NCI-H1417 treated with DMSO at 0.1 percent for 48 hours (cell line): ENCODE measurements at places on chromosomes 4 and X.

- no peak for DNase-seq
Measured at GRCh38 chr4:133156096-133156495, 7.0 kb downstream of the PCDH10 start.

DNA sequence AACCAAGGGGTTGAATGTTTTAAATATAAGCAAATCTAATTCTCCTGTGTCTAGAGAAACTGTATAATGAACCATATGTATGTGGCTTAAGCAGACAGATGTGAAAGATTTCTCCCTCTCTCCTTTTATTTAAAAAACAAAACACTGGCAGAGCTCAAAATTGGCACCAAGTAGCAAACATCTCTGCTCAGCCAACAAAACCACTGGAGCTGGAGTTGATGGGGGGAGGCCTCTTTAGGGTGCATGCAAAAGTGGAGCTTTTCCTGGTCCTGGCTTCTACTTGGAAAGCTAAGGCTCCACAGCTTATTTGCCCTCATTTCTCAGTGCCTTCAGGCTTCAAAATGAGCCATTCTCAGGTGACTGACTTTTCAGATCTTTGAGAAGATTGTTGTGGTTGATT is 95.6 kb downstream of the REPS2 start:
- no peak for DNase-seq

- no peak for DNase-seq
Measured at GRCh38 chr4:102453827-102454226, 47.3 kb upstream of the NFKB1 start.

- no peak for DNase-seq
Measured at GRCh38 chrX:9614016-9614415, 149.2 kb downstream of the TBL1X start.

DNA sequence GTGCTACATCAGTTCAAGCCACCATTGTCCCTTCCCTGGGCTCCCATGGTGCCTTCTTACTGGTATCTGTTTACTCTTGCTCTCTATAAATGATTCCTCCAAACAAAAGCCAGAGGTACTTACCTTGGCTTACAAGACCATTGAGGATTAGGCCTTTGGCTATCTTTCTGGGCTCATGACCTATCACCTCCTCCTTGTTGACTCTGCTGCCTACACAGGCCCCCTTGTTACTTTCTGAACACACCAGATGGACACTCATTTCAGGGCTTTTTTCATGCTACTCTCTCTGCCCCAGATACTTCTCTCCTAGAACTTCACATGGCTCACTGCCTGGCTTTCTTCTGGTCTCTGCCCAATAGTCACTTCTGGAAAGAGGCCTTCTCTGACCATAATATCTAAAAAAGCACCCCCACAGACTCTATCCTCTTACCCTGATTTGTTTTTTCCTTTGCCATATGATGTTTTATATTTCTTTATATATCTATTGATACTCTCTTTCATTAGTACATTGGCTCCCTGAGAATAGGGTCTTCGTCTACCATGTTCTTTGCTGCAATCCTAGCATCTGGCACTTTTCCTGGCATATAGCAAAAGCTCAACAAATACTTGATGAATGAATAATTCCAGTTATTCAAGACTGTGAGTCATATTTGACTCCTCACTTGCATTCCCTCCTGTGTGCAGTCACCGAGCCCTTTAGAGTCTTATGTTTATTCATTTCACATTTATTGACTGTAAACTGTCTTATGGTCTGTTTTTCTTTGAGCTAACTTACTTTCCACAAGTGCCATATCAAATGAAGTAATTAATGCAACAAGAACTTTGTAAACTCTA is 27.1 kb upstream of the TAPT1 start:
- no peak for DNase-seq

GRCh38 chr4:5473125-5473524 is 235.2 kb downstream of the EVC2 start:
- DNase-seq: no peak

DNA sequence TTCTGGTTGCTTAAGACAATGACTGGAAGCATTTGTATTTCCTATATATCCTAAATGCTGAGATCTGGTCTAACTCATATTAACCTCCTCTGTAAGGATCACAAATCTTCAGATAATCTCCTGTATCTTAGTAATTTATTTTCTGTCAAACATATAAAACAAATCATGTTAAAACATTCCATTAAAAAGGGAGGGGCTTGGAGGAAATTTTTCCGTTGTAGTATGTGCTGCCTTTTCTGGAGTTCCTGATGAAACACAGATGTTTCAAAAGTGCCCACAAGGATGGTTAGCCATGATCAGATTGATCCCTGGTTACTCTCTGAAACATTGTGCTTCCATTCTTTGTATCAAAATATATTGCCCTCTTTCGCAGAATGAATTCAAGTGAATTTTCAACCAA is 182.1 kb downstream of the TENM3 start:
- no peak for DNase-seq

DNA sequence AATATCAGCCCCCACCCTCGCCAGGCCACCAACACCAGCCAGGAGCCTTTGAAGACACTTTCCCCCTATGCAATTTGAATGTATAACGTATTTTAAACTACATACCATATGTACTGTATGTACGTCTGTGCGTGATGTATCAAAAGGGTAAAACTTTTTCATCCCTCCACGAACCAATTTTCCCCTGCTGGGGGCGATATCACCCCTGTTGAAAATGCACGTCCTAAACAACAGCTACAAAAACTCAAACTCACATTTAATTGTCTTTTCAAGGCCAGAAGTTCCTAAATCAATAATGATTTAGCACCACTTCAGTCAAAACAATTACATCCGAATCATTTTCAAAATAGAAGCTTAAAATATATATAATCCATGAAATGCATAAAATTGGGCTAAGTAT is 1.4 kb downstream of the VEGFD start:
- no peak for DNase-seq

DNA sequence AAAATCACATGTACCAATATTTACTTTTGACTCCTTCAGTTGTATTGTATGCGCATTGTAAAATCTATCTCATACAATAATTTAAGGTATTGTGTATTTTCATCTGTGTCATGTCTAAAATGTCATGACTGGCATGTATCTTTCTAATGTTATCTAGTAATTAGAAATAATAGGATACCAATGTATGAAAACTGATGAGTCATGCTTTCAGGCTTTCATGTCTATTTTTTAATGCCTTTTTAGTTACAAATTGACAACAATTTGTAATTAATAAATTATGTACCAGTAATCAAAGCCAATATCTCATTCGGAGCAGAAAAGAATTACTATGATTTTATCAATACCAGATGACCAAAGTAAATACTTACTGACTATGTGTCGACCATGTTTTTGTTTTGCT is 107.7 kb downstream of the GALNTL6 start:
- no peak for DNase-seq

GRCh38 chrX:105120463-105120862 is 100.0 kb downstream of the TEX13A start:
- no peak for DNase-seq

DNA sequence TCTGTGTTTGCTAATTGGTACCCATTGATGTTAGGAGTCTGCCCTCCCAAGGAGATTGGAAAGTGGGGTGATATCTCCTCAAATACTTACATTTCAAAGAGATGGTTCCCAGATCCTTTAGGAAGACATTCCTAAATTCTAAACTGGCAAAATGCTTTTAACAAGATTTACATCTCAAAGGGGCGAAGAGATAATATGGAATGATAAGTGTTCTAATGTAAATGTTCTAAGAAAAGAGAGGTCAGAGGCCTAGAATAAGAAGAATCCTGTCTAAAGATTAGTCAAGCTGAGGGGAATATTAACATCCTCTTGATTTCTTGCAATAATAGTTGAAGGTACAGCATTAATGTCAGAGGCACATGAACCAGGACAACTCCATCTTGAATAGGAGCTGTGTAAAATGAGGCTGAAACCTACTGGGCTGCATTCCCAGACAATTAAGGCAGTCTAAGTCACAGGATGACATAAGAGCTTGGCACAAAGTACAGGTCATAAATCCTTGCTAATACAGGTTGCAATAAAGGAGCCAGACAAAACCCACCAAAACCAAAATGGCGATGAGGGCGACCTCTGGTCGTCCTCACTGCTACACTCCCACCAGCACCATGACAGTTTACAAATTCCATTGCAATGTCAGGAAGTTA is 2248.1 kb downstream of the ARAP2 start:
- DNase-seq: no peak

DNA sequence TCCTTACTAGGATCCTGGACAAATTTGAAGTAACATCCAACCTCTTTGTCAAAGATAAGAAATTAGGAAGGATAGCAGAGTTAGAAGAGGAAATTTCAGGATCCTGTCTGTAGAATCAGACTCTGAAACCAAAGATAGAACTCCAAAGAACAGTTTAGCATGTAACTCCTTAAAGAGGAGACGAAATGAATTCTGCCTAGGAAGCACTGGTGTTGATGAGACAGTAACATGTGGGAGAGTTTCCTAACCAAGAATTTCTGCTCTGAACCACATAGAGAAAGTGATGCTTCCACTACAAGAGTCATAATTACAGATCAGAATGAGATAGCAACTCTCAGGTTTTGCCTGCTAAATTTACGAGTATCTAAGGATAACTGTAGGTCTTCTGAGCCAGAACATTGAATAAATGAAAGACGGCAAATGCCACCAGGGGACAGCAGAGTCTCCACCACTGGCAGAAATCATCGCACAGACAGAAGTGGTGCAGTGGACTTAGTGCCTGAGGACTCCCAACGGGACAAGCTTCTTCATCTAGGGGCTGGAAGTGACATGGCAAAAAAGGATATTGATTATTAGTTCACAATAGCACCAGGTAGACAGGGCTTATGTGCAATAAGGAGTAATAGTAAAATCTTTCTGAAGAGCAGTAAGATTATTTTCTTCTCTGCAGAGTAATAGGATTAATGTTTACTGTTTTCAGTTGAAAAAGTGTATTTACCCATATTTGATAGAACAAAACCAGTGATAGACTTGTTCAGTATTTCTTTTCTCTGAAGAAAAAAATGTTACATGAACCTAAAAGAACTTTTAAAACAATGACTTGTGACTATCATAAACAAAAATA is 6.7 kb upstream of the PPID start:
- no peak for DNase-seq

DNA sequence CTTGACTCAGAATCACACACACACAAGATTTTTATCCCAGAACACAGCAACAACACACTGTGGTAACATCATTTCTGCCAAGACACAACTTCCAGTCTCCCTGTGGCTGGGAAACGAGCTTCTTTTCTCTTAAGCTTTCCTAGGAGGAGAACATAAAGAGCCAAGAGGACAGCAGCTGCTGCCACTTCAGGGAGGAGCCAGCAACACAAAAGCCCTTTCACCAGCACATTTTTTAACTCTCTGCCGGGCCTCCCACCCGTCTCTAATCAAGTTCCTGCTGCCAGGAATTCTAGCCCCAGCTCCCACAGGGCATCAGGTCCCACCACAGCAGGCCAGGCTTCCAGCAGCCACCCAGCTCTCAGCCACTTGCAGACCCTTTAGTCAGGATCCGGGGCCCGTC is 22.4 kb downstream of the FAT1 start:
- DNase-seq: no peak

- DNase-seq: no peak
Measured at GRCh38 chr4:163492951-163493504, 1.5 kb upstream of the TMA16 start.

DNA sequence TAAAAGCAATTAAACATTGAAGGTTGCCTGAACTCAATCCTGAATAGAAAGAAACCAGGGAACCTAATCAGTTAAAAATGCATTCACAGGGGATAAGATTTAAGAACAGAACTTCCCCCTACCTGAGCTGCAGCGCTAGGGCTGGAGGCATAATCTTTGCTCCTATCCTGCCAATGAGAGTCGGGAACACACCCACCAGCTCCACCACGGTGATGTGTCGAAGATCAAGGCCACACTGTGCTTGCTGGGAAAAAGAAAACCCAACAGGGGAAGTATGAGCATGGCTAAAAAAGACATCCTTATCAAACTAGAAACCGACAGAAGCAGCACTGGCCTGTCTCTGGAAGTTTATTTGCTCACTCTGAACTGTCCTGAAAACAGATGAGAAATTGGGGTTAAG is 66.3 kb downstream of the SRPX start:
- DNase-seq: no peak

GRCh38 chr4:37469286-37469685 is 216.9 kb downstream of the RELL1 start:
- DNase-seq: no peak

GRCh38 chr4:124899997-124900396 is 187.5 kb upstream of the ANKRD50 start:
- no peak for DNase-seq

DNA sequence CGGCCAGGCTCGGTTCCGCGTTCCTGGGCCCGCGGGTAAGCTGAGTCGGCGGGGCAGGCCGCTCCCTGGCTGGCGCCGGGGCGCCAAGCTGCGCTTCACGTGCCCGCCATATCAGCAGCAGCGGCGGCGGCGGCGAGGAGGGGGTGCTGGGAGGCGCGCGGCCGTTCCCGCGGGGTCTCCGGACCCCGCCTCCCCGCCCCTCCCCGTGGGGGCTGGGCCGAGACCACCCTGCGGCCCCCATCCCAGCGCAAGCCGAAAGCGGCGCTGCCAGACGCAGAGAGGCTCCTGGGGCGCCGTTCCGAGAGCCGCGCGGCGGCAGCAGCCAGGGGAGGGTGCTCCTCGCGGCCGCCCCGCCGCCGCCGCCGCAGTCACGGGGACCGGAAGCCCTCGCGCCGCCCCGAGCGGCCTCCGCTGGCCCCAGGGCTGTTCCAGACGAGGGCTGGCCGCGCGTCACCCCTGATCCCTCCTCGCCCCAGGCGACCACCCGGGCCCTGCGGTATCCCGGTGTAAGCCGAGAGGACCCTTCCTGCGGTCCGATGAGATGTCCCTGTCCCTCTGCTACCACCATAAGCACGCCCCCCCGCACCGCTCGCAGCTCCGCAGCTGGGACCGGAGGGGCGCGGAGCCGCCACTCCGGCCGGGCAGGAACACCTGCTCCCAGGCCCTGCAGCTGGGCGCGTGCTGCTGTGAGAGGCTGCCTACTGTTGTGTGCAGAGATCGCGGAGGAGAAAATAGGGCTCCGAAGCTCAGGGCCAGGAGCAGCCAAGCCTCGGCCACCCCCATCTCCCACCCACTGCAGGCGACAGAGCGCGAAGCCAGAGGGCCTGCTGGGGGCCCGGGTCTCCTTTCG is 7.5 kb upstream of the BCOR start:
- no peak for DNase-seq

GRCh38 chrX:38989076-38989475 is 187.8 kb downstream of the MID1IP1 start:
- no peak for DNase-seq

GRCh38 chr4:57064811-57065711 is 45.1 kb downstream of the IGFBP7 start:
- DNase-seq: no peak

GRCh38 chrX:68708503-68709290 is 61.2 kb downstream of the STARD8 start:
- no peak for DNase-seq

- no peak for DNase-seq
Measured at GRCh38 chrX:20664774-20665173, 398.1 kb upstream of the RPS6KA3 start.

DNA sequence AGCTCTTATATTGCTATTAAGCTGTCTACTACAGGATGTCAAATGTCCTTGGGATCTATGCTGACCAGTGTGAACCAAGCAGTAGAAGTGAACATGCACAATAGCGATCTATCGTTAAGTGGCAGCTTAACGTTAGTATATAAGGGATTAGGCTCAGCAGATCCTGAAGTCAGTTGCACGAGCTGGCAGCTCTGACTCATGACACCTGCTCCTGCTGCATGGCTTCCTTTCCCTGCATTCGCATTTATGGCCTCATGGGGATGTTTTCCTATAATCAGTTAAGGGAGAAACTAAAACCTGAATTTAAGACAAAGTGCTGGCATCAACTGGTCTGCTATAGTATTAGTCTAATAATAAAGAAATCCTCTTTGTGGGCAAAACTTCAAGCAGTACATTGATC is 12.7 kb upstream of the MCUB start:
- no peak for DNase-seq
